ENCODE measurements at places on chromosomes 5 and 9.
A peak's percentile ranks its signal among the peaks of the same experiment; 100 is the strongest.

- no peak for DNase-seq
Measured at GRCh38 chr5:109218818-109219217, 191.0 kb downstream of the PJA2 start.

DNA sequence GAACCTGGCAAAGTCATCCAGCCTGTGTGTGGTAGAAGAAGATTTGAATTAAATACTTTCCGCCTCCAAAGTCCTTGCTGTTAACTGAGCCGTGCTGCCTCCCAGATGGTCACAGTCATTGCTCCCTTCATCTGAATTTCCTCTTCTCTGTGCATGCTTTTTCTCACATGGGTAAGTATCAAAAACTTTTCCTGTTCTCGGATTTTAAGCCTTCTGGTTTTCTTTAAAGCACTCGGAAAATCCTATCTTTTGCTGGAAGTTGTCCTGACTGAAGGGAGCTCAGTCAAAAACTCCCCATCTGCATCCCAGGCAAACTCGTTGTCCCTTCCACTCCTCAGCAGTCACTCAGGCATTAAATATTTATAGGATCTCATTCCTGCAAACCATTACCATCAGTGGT, 290.0 kb upstream of the PIK3R1 start:
- no peak for DNase-seq

DNA sequence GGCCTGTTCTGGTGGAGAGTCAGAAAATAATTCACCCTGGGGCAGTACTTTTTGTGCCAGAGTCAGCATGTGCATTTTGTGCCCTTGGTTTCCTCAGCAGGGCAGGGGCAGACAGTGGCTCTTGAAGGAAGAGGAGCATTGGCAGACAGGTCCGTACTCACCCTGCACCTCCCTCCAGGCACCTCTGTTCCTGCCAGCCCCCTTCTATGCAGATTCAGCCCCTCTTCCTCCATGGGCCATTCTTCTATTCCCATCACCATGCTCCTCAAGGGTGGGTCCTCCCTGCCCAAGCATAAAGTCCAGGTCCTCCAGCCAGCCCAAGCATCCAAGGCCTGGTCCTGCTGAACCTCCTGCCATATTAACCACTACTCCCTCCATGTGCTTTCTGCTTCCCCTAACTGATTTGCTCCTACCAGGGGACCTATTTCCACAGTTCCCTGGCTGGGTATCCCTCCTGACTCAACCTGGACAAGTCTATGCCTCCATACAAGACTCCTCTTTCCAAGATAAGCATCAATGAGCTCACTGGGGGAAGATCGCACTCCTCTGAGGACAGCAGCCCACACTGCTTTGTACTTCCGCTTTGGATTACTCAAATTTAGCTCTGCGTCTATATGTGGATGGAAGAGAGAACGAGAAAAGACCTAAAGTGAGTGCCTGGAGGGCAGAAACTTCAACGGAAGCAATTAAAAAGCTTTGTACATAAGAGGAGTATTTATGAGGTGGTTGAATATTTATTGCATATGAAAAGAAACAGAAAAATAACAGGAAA, 9.3 kb upstream of the ACSL6 start:
- DNase-seq = no peak

- no peak for DNase-seq
Measured at GRCh38 chr5:175709276-175709781, 51.5 kb downstream of the HRH2 start.

DNA sequence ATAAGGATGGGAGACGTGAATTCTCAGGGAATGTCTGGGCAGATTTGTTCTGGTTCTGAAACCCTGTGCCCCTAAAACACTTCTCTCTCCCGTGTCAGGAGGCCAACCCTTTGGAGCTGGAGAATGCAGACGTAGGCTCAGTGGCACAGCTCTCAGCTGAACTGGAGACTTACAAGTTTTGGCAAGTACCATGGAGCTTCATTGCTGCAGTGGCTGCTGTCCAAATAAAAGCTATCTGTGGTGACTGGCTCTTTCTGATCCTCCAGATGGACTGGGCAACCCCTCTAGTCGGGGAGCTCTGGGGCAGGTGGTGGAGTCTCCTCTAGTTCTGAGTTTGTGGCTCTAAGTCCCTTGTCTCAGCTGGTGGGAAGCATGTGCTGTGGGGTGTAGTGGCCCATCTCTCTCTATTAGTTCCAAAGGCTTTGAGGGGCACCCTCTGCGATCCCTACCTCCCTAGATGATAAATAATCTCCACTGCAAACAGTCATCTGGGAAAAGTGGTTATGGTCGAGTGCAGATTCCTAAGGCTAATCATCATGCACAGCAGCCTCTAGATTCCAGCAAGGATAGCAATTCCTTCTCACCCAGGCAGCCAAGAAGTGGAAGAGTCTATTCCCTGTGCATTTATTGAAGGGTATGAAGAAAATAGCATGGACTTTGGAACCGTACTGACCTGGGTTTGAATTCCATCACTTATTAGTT, 204.2 kb upstream of the KLF4 start:
- no peak for DNase-seq

DNA sequence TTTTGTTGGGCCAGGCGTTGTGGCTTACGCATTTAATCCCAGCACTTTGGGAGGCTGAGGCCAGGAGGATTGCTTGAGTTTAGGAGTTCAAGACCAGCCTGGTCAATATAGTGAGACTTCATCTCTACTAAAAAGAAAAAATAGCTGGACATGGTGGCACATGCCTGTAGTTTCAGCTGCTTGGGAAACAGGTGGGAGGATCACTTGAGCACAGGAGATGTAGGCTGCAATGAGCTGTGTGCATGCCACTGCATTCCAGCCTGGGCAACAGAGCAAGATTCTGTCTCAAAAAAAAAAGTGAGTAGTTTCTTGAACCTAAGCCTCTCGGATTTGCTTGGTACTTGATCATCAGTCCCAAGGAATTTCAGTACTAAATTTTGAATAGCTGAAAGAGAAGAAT, 26.9 kb downstream of the G3BP1 start:
- no peak for DNase-seq

- DNase-seq = no peak
Measured at GRCh38 chr5:17882760-17883488, 248.7 kb downstream of the TAF11L14 start.

- no peak for DNase-seq
Measured at GRCh38 chr5:140690376-140690932, 716 bp downstream of the HARS1 start.

DNA sequence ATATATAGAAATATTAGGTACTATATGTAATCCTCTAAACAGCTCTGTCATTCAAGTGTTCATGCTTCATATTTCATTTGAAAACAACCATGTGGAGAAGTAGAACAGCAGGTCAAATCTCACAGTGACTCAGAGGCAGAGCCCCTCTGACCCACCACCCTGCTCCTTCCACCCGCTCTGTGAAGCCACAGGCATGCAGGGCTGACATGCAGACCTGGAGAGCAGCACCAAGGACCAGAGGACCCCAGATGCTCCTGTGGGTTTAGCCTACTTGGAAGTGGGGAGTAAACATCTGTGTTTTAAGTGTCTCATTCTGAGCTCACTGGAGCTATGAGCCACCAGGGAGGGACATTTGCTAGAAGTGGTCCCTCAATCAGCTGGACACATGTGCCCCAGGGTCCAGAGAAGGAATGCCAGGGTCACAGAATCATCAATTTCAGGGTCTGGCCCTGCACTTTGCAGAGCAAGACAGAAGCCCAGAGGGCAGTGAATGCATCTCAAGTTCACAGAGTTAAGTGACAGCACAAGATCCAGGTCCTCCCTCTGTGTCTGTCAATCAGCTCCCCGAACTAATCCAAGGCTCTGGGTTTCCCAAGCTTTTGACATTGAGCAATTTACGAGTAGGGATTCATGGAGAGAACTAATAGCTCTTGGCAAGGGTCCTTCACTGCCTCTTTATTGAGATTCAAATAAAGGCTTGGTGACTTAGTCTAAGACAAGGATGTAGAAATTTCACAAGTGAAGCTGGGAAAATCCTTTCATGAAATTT, 441.1 kb downstream of the SEMA5A start:
- no peak for DNase-seq

DNA sequence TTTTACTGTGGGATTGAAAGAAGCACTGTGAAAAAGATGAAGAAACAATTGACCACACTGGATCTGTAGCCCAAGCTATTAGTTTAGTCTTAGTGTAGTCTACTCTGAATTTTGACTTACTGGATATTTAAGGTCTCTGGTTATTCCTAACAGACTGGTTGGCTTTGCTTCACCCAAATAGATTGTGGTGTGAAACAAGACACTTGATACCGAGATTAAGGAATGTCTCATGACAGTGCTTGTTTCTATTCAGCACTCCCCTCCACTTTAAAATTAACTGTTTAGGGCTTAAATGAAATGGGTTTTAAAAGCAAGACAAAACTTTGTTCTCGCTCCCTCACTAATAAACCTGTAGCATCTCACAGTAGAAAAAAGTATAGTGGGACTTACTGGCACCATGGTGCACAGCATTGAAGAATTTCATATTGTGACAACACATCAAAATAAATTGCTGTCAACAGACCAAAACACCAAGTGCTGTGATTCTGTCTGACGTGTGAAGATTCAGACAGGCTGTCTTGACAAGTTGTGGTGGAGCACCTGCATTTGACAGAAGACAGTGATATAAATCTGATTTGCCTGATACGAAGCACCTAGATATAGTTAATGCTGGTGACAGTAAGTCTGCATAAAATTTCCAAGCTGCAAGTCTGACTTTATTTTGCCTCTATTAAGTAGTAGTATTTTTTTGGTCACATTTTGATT, 73.1 kb downstream of the PBX3 start:
- no peak for DNase-seq

GRCh38 chr9:14209399-14210345, 104.3 kb downstream of the NFIB start:
- no peak for DNase-seq

- DNase-seq = no peak
Measured at GRCh38 chr5:167699432-167699831, 592.0 kb upstream of the WWC1 start.

DNA sequence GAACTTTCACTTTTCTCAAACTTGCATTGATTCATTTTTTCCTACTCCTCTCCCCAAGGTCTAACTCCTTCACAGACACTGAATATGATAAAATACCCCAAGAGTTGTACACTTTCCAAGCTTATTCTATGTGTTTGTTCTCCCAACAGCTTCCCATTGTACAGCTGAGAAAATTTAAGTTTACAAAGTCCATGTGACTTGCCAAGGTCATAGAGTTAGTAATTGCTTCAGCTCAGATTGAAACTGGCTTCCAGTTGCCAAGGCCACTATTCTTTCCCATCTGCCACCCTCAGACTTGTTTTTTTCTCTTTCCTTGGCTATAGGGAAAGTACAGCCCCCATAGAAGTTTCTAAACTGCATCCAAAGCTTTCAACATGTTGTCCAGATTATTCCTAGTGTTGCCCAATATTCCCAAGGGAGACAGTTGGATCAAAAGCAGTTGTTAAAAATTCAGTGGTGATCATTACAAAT, 34.8 kb downstream of the TNFSF8 start:
- no peak for DNase-seq

GRCh38 chr9:4666042-4666699, at the start of gene SPATA6L:
SPATA6L (minus strand) TSS chr9:4666480; CDS start chr9:4666250, 230 bp downstream.
- peak; percentile 41 for DNase-seq

DNA sequence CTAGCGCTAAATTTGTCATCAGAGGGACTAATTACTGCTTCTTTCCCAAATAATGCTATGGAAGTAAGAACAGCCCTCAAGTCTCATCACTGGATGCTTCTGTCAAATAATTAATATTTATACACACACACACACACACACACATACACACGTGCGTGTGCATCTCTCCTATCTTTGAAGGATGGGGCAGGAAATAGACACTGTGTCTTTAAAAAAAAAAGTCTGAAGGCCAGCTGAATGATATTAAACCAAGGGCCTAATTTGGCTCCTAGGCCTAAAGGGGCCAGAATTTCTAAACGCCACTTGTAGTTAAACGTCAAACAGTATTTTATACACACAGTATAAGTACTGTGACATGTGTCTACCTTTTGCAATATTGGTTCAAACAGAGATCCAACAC, 3.3 kb downstream of the SLF1 start:
- DNase-seq = no peak

GRCh38 chr5:153372425-153373129, 117.9 kb upstream of the GRIA1 start:
- DNase-seq = no peak

DNA sequence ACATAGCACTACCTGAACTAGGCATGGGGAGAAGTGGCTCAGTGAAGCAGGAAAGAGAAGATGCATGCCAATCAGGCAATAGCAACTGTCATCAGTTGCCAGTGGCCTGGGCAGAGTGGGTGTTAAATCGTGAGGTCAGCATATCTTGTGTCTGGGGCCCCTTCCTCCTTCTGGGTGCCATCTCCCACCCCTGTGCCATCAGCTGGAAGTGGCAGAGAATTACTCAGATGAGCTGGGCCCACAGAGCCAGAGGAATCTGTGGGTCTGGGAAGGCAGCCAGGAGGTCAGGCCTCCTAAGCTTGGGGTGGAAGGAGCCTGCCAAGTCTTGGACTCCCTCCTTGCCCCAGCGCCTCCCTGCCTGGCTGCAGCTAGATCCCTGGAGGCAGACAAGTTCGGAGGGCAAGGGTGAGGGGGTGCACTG, 66.5 kb downstream of the GALNT12 start:
- DNase-seq = no peak

- DNase-seq = peak; percentile 56
Measured at GRCh38 chr5:95261437-95262175, 23.3 kb downstream of the MCTP1 start.

- DNase-seq = no peak
Measured at GRCh38 chr9:132556714-132557113, 25.7 kb upstream of the BARHL1 start.

GRCh38 chr5:174608631-174609097, 115.7 kb upstream of the MSX2 start:
- no peak for DNase-seq

DNA sequence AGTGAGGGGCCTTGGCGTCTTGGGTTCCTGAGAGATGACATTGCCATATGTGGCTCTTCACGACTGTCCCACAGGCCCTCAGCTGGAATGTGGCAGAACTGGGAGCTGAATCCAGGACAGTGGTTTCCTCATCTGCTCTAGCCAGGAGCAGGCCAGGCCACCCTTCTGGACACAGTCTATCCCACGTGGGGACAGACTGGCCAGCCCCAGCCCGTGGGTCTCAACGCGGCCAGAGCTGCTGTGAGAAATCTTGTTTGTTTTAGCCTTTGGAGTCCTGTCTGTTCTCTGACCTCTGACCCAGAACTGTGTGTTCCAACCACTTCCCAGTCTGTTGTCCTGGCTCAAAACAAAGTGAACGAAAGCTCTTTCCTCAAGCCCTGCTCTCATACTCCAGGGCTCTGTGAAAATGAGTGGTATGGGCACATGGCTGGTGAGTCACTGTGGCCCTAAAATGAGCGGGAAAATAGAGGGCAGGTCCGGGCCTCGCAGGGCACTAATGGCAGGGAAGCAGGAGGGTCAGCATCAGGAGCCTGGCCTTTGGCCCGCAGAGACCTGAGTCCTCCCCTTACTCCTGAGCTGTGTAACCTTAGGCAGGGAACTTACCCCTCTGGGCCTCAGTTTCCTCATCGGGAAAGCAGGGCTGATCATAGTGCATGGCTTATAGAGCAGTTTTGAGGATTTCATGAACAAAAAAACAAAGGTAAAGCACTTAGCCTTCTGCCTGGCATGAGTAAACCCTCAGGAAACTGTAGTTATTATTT, 34.8 kb upstream of the GLRX start:
- DNase-seq = no peak

DNA sequence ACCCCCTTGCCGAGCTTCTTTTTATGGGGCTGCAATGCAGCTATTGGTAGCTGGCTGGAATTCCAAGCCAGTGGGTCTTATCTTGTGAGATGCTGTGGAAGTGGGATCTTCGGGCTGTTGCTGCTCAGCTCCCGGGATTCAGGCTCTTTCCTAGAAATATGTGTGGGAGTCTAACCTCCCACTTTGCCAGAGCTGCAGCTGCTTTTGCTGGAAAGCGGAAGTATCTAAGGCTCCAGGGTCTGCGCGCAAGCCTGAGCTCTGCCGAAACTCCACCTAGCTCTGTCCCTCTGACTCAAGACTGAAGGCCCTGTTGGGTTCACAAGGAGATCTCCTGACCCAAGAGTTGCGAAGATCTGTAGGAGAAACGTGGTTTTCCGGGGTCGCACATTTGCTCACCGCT, 151.1 kb upstream of the ANKRD55 start:
- no peak for DNase-seq

Data from CD4-positive, alpha-beta T cell treated with Interleukin-4 for 1 hour (primary cell).